Gastroesophageal sphincter (tissue), 4 donors: ENCODE measurements at places on chromosomes 16 and 17.

DNA sequence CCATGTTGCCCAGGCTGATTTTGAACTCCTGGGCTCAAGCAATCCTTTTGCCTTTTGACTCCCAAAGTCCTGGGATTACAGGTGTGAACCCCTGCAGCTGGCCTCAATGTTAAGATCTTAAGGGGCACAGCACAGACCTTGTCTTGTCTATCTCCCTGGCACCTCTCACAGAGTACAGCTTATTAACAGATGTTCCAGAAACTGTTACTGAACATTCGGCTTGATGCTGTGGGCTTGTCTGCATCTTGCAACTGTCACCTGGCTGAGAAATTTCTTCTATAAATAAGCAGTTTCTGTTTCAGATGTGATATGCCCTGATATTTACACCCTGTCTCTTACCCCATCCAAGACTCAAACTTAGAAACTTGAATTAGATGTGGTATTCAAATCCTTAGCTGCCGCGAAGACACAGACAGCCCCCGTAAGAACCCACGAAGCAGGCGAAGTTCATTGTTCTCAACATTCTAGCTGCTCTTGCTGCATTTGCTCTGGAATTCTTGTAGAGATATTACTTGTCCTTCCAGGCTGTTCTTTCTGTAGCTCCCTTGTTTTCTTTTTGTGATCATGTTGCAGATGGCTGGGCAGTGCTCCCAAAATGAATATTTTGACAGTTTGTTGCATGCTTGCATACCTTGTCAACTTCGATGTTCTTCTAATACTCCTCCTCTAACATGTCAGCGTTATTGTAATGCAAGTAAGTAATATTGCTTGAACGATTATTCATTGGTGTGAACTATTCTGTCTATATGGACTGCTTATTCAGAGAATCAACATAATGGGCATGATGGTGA, at the start of gene TNFRSF17:
TNFRSF17 (plus strand) TSS at position 450 of the 791 bp plus-strand sequence; CDS start at position 565, 115 bp downstream.
- no peak for ATAC-seq

GRCh38 chr16:72036098-72036497, 18.2 kb upstream of the HP start:
- ATAC-seq: no peak

DNA sequence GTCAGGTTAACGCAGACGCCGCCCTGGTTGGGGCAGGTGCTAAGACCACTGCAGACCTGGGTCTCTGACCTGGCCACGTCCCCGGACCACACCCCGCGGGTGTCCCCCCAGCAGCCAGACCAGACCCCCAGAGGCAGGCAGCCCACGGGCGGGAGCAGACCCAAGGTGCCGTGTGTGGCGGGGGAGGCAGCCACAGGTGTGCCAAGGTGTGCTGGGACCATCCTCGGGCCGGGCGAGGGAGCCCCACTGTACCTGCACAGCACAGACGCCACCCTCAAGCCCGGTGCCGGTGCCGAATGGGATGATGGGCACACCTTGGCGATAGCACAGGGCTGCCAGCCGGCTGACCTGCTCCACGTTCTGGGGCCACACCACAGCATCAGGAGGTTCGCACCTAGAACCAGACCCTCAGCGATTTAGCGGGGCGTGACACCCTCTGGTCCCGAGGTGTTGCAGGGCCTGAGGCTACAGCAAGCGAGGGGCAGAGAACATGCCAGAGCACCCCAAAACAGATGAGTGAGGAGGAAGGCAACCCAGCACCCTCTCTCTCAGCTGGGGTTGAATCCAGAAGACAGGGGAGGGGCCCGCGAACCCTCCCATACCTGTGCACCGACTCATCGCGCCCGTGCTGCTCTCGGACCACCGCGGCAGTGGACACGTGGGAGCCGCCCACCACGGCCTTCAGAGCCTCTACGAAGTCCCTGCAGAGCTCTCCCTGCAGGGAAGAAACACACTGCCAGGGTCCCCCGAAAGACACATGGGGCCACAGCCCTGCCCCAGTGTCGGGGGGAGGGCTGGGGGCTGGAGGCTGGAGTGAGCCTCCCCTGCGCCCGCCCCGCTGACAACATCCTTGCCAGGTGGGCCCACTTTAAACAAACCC, 1.4 kb downstream of the LDHD start:
- no peak for ATAC-seq

DNA sequence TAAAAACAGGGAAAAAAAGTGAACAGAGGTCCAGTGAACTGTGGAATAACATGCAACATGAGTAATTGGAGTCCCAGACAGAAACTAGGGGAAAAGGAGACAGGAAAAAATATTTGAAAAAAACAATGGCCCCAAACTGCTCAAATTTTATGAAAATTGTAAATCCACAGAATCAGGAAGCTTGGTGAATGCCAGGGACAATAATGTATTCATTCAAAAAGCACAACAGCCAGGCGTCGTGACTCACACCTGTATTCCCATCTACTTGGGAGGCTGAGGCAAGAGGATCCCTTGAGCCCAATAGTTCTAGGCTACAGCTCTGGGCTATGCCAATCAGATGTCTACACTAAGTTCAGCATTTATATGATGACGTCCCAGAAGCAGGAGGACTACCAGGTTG, 23.7 kb downstream of the NCOR1 start:
- ATAC-seq: no peak

- no peak for ATAC-seq
These were observed 10.3 kb downstream of the NT5M start for GRCh38 chr17:17313350-17313991.
